Stimulated activated CD4-positive, alpha-beta T cell treated with anti-CD3 and anti-CD28 coated beads, Interleukin-15, amount 100 ng/mL, for 1 hour (primary cell): ENCODE measurements at places on chromosomes 3 and 15.

DNA sequence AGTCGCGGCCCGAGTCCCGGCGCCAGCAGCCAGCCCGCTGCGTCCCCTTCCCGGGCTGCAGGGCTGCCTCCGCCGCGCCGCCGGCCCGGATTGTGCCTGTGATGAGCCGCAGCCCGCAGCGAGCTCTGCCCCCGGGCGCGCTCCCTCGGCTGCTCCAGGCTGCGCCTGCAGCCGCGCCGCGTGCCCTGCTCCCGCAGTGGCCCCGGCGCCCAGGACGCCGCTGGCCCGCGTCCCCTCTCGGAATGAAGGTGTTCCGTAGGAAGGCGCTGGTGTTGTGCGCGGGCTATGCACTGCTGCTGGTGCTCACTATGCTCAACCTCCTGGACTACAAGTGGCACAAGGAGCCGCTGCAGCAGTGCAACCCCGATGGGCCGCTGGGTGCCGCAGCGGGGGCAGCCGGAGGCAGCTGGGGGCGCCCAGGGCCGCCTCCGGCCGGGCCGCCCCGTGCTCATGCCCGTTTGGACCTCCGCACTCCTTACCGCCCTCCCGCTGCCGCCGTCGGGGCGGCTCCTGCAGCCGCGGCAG, 1.2 kb downstream of the CHST2 start:
- DNase-seq = peak; percentile 19

DNA sequence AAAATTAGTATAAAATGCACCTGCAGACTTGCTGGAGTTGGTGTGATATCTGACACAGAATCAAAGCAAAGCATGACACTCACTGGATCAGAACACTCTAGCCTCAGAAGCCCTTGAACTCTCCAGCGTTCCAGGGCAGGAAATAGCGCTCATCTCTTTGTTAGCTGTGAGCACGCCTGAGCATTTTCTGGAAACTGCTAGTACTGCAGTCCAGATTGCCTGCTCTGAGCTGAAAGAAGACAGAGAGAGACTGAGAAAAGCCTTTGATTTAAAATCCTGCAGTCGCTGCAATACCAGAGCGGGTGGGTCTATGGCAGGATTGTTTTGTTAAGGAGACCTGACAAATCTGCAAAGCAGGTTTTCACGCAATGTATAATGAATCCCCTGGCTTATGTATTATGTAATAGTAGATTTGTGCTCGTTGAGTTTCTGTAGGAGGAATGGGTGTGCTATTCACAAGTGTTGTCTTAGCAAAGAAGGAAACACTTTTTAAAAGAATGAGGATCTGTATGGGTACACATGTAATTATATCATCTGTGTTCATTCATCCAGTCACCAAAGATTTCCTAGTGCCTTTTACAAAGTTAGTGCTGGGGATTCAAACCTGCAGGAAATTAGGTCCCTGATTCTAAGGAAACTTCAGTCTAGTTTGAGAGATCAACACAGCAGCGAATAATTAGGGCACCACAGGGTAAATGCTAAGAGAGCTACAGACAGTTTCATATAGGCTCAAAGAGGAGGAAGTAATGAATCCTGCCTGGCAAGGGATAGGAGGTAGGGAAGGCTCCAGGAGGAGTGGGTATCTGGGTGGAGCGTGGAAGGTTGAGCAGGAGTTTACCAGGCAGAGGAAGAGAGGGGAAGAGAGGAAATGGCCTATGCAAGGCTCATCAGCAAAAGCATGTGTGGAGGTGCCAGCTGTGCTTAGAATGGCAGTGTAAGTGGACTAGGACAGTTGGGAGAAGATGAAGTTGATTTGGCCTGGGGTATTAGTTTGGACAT, 26.1 kb upstream of the MGLL start:
- no peak for DNase-seq

DNA sequence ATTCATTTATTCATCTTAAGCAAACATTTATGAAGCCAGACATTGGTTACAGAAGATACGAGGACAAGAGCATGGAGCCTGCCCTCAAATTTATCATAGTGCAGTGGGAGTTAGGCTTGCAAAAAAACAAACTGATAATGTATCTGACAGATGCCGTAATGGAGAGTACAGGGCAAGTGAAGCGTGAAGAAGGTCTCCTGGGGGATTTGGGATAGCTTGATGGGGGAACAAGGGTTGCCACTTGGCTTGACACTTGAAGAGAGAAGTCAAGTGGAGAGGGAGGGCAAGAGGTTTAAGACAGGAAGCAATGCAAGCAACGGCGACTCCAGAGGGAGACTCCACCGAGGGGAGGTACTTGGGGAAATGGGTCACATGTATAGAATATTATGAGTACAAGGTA, 129.3 kb downstream of the SSR3 start:
- no peak for DNase-seq

GRCh38 chr3:97821287-97821773, 481 bp upstream of the CRYBG3 start:
- DNase-seq = peak; percentile 13

GRCh38 chr3:128073807-128074206, 21.6 kb downstream of the SEC61A1 start:
- DNase-seq = no peak

DNA sequence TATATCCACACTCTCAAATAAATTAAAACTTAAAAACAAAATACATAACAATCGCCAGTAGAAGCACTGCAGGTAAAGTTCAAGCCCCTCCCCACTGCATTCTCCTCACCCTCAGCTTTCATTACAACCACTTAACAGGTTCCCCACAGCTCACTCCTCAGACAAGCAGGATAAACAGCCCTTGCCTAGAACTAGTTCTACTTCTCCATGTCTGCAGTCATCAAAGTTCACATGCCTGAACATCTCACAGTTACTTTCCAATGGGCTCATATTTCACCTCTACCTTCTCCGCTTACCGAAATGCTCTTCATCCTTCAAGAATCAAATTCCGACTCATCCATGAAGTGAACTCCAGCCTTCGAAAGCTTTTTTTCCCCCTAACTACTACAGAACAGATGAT, 4.1 kb downstream of the YEATS2 start:
- DNase-seq = no peak

DNA sequence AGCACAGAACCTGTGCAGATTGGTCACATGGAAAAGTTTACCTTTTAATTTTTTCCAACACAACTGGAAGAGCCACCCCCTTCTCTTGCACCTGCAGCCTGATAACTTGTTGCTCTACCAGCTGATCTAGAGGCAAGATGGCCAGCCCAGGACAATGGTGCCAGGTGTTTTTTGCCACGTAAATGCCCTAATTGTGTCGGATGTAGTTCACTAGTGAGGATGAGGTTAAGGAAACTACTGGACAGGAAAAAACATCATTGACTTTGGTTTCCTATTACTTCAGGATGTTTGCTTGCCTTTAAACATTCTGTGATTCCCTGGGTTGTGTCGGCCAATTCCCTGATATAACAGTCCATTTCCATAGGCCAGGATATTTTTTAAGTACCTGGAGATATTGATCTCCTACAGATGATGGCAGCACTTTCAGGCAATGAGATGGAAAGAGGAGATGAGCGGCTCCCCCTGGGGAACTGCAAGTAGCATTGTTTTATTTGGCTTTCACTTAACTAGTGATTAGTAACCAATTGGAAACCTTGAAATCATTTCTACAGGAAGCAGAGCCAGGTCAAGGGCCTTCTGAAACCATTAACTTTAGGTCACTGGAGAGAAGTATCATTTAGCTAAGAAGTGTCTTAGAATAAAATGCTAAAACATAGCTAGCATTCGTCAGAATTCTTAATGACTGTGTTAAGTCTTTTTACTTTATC, 72.5 kb downstream of the OSBPL10 start:
- no peak for DNase-seq

DNA sequence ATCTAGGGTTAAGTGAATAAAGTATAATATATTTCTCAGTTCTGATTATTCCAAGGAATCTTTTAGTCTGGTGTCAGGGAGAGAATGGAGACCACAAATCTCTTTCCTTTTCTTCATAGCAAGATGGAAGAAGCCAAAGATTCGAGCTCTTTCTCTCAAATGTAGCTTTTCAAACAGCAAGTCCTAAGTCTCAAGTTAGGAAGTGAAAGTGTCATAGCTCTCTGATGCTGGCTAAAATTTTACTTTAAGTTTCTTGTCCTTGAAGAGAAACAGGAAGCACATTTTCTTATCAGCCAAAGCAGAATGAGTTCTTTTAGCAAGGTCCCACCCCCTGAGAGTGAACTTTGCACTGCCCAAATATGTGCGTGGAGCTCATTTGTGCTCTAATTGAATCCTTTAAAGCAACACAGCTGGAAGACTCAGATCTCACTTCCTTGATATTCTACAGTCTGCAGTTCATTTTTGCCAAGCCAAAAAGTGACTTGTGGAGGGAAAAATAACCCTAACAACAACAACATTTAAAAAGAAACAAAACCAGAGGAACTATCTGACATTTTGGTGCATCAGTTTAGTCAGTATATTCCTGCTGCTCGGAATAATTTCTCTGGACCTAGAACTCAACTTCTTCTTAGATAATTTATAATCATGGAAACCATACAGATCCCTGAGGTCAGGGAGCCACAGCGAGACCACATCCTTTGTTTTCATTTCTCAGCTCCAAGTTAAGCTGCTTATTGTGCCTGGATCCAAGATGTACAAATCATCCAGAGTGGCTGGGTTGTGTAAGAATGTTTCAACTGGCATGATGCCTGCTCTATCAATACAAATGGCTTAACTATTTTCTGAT, 238.7 kb upstream of the P2RY1 start:
- DNase-seq = no peak

- no peak for DNase-seq
Observed at GRCh38 chr15:22979238-22980188, 655 bp downstream of the CYFIP1 start.

DNA sequence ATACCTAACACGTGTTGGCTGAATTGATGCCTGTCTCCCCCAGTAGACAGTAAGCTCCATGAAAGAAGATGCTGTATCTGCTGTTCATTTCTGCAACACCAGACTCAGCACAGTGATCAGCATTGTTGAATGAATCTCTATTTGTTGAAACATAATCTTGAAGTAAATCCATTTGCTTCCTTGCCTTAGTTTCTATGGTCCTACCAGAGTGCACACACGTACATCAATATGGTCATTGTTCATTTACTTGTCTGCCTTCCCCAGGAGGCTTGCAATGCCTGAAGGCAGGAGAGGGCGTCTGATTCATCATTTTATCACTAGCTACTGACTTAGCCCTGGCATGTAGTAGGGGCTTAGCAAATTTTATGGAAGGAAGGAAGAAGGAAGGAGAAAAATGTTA, 19.2 kb downstream of the RBP2 start:
- DNase-seq = no peak

GRCh38 chr3:153881201-153881600, 240.0 kb upstream of the ARHGEF26 start:
- DNase-seq = no peak

GRCh38 chr3:145191543-145191942, 969.4 kb downstream of the PLOD2 start:
- DNase-seq = no peak

GRCh38 chr3:90134090-90134489, 1026.7 kb downstream of the EPHA3 start:
- no peak for DNase-seq

GRCh38 chr3:107986505-107986904, 104.3 kb downstream of the CD47 start:
- DNase-seq = no peak

DNA sequence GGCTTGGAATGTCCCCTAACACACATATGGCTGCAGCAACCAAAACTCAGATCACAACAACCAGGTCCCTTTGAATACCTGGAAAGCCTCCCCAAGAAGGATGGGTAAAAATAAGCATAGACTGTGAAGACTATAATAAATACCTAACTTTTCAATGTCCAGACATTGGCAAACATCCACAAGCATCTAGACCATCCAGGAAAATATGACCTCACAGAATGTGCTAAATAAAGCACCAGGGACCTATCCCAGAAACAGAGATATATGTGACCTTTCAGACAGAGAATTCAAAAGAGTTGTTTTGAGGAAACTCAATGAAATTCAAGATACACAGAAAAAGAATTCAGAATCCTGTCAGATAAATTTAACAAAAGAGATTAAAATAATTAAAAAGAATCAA, 109.2 kb downstream of the NEDD4 start:
- DNase-seq = no peak

GRCh38 chr15:38253351-38253781, 730 bp downstream of the SPRED1 start:
- DNase-seq = no peak

DNA sequence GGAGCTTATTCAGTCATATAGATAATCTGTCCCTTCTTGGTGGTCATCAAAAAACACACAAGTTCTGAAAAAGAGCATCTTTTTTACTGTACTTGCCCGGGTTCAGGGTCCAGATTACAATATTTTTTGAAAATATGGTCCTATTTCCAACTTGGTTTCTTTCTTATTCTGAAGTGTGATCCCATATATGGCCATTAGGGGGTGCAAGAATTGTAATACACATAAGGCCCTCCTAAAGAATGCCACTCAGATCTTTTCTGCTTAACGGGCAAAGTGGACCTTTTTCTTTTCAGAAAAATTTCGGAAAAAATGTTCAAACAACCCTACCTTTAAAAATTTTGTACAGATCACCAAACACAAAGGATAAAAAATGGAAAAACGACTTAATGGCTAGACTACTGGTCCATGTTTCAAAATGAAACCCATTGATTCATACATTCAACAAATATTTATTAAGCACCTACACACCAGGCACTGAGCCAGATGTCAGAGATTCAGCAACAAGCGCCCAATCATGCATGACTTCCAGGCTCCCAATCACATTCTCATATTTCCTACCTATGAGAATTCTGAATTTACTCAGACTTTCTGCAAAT, 102.0 kb upstream of the MYRIP start:
- no peak for DNase-seq

GRCh38 chr3:107064405-107065060, 312.7 kb upstream of the CCDC54 start:
- DNase-seq = peak; percentile 8

- DNase-seq = no peak
Observed at GRCh38 chr15:52162876-52163275, 28.3 kb downstream of the GNB5 start.

- no peak for DNase-seq
Observed at GRCh38 chr3:116378077-116378476, 67.2 kb downstream of the LSAMP start.

GRCh38 chr3:100041328-100041749, 73.0 kb downstream of the FILIP1L start:
- no peak for DNase-seq

- DNase-seq = no peak
Observed at GRCh38 chr3:59116233-59116537, 66.4 kb upstream of the CFAP20DC start.

- DNase-seq = no peak
Observed at GRCh38 chr15:67979281-67979680, 74.8 kb upstream of the PIAS1 start.

DNA sequence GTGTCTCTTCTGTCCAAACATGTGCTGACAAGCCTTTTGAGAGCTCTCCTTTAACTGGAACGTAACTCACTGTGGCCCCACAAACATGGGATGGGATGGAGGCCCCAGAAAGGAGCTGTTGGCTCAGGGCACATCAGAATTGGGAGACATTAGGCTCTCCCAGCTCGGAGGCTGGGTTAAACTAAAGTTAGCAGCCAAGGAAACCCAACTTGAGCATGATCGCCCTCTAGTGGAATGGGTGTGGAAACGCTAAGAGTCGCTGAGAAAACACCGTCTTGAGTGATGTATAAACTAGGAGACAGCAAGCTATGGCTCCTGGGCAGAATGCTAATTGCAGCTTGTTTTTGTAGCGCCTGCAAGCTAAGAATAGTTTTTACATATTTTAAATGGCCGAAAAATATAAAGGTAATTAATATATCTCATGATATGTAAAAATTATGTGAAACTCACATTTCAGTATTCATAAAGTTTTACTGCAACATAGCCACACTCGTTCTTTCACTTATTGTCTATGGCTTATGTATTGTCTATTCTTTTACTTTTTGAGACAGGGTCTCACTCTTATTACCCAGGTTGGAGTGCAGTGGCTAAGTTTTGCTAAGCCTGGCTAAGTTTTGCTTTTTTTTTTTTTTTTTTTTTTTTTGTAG, 138.8 kb upstream of the HACD2 start:
- no peak for DNase-seq
